ENCODE measurements at places on chromosomes 3 and 15.

DNA sequence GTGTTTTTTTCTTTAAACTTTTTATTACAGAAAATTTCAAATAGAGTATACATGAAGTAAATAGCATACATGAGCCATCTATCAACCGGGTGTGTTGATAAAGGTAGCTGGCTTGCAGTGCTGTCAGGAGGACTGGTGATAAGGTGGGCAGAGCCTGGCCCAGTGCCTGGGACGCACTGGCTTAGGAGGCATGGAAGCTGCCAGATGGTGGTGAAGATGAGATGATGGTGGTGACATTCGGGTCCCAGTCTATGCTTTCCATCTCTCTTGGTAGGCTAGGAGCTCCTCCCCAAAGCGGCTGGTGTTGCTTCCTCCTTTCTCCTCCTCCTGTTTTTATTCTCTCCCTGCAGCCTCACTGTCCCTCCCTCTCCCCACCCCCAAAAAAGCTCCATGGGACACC, 101.7 kb downstream of the ADCY5 start:
- DNase-seq: no peak

- no peak for DNase-seq
Observed at GRCh38 chr3:170480111-170480510, 61.4 kb downstream of the CLDN11 start.

DNA sequence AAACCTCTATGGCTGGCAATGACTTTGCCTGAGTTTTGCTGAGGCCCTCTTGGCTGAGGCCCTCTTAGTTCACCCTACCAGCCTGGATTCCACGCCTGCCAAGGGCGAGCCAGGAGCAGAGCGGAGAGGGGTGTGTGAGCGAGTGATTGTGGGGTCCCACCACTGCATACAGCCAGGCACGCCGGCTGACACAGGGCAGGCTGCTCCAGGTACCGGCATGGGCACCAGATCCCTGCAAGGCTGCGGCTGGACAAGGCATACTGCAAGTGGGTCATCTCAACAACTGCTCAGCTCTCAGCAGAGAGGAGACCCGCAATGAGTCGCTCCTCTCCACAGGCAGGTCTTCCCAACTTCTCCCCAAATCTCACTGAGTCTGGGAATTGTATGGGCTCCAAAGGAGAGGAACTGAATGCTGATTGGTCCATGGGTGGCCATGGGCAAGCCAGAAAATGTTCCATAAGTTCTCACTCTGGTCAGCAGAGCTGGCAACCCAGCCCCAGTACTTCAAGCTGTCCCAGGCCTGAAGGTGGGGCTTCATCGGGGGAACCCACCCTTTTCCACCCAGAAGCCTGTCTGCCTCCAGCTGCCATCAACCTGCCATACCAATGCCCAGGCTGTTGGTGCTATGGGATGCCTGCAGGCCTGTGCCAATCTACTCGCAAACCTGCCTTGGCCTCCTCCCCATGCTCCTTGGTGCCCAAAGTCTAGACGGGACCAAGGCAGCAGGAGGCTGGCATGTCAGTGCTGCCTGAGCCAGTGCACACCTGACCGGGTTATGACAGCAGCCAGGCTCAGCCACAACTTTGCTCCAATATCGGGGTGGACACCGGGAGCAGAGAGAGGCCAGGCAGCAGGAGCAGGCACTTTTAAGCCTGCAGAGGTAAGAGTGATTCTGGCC, 1273.6 kb upstream of the GBE1 start:
- DNase-seq: no peak

DNA sequence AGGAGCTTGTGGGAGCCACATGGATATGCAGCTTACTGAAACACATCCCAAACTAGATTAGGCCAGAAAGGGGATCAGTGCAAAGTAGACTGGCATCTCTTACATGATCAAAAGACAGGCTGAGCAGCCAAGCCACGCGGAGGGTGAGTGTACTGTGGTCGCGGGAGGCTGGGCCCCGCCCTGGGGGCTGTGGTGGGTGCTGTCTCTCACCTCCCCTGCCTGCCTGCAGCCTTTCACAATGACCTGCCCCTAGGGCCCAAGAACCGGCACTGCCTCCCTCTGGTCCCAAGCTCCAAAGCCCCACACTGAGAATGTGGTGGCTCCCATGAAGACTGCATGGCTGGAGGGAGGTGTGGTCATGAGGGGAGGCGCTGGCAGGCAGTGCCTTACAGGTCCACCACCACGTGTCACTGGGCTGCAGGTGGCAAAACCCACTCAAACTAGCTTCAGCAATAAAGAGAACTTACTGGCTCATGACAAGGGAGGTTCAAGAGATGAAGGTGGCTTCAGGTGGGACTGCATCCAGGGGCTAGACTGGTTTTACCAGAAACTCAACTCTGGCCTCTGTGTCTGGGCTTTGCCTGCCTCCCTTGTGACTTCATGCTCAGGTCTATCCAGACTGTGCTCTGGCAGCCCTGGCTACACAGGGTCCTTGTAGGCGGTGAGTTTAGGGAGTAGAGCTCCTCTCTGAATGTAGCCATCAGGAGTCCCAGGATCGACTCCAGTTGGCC, 27.4 kb upstream of the PLXND1 start:
- no peak for DNase-seq

DNA sequence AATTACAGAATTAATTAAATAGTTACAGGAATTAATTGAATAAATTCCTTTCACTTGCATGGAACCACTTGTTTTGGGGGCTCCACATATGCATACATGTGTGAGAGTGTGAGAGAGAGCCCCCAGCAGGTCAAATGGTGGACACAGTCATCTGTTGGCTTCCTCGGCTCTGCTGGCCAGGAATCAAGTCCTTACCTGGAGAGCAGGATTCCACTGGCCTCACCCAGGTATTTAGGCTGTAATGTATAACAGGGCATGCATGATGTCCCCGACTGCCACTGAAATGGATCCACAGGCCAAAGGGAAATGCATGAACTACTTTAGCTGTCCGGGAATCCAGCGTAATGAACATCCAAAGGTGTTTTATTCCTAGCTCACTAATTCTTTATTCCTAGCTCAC, 139.7 kb upstream of the SMAD3 start:
- no peak for DNase-seq

- no peak for DNase-seq
Observed at GRCh38 chr15:48373821-48374451, 42.7 kb downstream of the DUT start.

- DNase-seq: no peak
Observed at GRCh38 chr3:68866157-68866556, 66.2 kb downstream of the TAFA4 start.

- no peak for DNase-seq
Observed at GRCh38 chr3:50324351-50325112, 2.0 kb upstream of the HYAL2 start.

- no peak for DNase-seq
Observed at GRCh38 chr3:127791221-127791913, 30.9 kb downstream of the MGLL start.

DNA sequence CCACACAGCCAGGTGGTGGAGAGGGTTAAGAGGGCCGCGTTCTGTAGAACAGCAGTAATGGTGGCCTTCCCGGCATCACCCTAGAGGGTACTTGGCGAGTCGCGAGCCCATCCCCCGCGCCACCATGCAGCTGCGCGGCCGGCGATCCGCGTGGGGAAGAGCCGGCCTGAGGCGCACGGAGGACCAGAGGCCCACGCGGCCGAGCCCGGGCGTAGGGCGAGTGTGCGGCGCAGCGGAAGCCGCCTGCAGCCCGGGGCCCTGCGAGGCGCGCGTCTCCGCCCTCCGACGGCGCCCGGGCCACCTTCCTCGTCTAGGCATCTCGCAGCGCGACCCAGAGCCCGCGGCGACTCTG, 423 bp downstream of the TKT start:
- DNase-seq: peak; percentile 13

GRCh38 chr3:4827767-4828166, 151.5 kb upstream of the BHLHE40 start:
- no peak for DNase-seq

DNA sequence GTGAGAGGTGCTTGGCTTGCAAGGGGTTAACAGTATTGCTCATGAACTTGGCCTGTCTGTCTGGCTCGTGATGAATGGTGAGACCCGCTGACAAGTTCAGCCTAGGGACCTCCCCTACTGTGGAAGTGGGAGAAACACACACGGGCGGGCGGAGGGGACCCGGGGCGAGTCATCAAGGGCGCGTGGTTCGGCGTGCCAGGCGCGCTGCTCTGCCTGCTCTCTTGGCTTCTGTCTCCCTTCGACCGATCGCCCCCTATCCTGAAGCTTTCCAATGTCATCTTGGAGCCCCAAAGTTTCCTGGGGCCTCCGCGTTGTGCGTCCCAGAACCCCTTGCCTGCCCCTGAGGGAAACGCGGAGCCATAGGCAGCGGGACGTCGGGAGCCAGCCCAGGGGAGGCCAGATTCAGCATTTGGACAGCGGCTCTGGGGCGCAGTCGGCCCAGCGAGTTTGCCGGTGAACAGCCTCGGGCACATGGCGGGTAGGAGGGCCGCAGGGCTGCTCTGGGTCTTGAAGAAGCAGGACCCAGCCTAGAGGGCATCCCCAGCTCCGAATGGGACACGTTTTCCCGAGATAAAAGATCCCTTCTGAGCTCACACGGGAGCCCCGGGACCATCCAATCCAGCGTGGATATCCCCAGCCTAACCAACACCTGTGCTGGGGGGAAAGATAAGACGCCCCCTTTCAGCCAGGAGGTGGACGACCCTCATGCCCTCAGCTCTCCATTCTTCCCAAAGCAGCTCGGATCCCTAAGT, 27.0 kb upstream of the POLG start:
- peak; percentile 28 for DNase-seq

GRCh38 chr3:75262661-75263060, 401.5 kb upstream of the FRG2C start:
- DNase-seq: no peak

DNA sequence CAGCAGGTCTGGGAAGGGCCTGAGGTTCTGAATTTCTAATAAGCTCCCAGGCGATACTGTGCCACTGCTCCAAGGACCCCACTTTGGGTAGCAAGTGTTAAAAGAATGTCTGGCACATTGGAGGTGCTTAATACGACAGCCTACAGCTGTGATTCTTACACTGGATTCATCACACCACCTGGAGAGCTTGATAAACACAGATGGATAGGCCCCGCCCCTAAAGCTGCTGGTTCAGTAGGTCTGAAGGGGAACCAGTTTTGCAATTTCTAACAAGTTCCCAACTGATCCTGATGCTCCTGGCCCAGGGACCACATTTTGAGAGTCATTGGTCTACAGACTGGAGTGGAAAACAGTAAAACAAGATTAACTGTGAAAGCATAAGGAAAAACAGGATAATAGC, 124.8 kb upstream of the ST8SIA2 start:
- no peak for DNase-seq

- DNase-seq: no peak
Observed at GRCh38 chr15:89963301-89964231, 37.6 kb upstream of the ZNF710 start.

GRCh38 chr3:69665026-69665737, 74.1 kb upstream of the MITF start:
- DNase-seq: no peak

DNA sequence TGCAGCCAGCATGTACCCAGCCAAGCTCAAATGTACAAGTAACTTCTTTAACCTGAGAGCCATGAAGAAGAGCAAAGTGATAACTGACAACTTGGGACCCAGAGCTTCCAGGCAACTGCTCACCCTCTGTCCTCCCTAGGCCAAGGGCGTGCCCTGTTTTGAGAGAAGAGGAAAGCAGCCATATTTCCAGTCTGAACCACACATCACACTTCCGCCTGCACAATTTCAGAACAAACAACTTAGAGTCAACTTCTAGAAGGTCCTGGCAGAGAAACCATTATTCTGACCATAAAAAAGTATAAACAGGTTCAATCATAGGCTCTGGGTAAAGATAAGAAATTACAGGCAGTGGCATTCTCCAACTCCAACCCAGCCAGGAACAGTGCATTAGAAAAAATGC, 50.1 kb downstream of the ITGB5 start:
- DNase-seq: no peak

GRCh38 chr3:60281970-60282369, 969.3 kb downstream of the FHIT start:
- no peak for DNase-seq

DNA sequence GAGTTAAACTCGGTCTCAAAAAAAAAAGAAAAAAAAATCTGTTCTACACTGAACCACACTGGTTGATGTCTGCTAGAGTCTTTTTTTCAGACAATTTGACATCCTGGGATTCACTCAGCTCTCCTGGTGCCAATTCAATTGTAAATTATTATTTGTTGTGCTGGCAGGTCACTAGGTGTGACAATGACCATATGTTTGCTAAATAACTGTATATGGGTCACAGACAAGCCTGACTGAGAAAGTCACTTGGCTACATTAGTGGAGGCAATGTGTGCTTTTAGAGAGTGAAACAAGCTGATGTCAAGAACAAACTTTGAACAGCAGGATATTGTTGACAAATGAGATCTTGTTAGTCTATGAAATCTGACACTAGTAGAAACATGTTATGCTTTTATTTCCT, 1379.1 kb downstream of the ZPLD1 start:
- DNase-seq: no peak

DNA sequence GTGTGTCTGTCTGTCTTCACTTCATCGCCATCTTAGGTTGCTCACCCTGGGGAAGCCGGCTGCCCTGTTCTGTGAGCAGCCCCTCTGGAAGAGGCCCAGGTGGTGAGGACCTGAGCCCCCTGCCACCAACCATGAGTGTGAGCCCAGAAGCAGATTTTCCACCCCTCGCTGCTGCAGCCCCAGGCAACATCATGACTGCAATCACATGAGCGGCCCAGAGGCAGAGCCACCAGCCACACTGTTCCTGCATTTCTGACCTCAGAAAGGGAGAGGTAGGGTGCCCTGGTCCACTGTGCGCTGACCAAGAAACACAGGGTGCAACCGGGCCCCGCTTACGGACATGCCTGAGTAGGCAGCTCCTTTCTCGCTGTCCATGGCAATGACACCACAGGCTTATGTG, 92.3 kb upstream of the IQSEC1 start:
- no peak for DNase-seq

DNA sequence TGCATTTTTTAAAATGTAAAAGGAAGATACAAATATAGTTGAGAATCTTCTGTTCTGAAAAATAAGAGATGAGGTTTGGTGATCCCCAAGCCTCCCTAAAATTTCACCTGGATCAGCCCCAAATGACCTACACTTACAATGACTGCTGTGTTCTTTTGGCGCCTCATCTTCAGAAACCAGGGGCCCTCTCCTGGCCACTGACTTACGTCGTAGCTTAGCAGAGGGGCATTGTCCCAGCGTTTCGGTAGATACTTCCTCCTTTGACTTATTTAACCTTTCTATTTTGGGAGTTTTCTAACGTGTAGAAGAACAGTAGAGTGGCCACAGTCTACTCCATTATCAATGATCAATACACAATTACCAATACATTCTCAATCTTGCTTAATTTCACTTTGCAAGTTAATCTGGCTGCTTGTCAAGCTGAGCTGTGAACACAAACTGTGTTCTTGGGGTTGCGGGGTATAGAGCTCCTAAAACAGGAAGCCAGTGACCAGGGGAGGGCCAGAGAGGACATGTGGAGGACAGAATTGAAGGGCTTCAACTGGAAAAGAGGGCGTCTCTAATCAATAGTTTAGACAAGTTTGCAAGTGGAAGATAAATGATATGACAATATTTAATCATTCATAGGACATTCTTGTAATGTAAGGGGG, 419.5 kb downstream of the LPP start:
- DNase-seq: no peak

DNA sequence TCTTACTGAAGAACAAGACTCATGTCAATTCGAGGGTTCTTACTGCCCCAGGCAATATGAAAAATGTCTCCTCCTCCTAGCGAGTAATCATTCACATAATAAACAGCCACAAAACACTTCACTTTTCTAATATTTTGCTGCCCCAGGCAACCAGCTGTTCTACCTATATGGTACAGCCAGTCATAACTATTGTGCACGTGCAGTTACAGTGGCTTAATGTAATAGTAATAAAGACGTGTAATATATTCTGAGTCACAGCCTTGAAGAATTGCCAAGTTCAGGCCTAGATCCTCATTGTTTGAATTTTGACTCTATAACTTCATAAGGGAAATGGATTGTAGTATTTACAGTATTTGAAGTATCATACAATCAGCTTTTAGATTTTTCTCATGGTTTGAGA, 1250.0 kb upstream of the GBE1 start:
- no peak for DNase-seq
